ENCODE measurements at places on chromosomes 7 and 10. TPM values are rescaled to one million over a fixed set of nuclear protein-coding genes. Genes with fewer than 3 reads are reported as not detected.

The RET gene
- total RNA-seq: 2.9 TPM

The GJD4 gene
- total RNA-seq: not detected

The CNOT4 gene
- 7.3 TPM for total RNA-seq

The MRLN gene
- total RNA-seq: not detected

The FHIP2A gene
- total RNA-seq: 31.5 TPM

The LIPF gene
- total RNA-seq: not detected

The NPY gene
- not detected for total RNA-seq

The ZMIZ2 gene
- 7.5 TPM for total RNA-seq

The STEAP2 gene
- 0.64 TPM for total RNA-seq

The MINDY4 gene
- total RNA-seq: 1.3 TPM

The OPALIN gene
- not detected for total RNA-seq

Data from dermis microvascular lymphatic vessel endothelial cell (primary cell).